ENCODE measurements at places on chromosomes 5 and 9.

- no peak for DNase-seq
Observed at GRCh38 chr9:89052470-89053097, 61.3 kb downstream of the S1PR3 start.

- no peak for DNase-seq
Observed at GRCh38 chr9:127814619-127815511, 12.2 kb downstream of the FPGS start.

GRCh38 chr5:129112295-129112694 is 17.7 kb downstream of the ISOC1 start:
- DNase-seq = no peak

DNA sequence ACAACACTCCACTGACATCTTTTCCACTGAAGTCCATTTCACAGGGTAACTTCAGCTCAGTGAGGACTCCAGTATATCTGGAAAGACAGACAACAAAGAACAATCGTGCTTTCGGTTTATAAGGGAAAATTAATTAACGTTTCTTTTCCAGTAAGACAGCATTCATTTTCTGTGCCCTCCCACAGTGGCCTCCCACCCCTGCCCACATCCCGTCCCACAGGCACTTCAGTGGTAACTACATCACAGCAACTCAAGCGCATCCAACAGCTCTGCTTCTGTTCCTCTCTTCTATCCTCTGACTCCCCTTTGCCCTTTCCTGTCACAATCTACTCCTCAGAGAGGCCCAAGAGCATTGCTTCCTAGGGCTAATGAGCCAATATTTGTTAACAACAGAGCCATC is 40.3 kb downstream of the GLDC start:
- DNase-seq = no peak

DNA sequence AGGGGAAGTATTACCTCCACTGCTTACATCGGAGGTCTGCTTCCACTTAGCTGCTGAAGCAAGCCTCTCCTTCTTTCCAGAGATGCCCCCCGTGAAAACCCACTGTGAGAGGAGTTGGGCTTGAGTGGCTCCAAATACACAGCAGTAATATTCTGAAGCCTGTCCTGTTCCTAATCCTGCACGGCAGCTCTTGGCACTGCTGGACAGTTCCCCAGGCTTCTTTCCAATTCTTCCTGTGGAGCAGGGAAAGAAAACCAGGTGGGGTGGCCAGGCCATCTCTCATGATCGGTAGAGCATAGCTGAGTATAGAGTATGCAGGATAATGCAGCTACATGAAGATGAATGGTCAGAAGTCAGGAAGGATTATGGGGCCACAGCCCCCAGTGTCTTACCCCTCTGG is 335.3 kb downstream of the MARCHF11 start:
- DNase-seq = no peak

- DNase-seq = no peak
Observed at GRCh38 chr5:150670948-150671310, 9.9 kb downstream of the MYOZ3 start.

DNA sequence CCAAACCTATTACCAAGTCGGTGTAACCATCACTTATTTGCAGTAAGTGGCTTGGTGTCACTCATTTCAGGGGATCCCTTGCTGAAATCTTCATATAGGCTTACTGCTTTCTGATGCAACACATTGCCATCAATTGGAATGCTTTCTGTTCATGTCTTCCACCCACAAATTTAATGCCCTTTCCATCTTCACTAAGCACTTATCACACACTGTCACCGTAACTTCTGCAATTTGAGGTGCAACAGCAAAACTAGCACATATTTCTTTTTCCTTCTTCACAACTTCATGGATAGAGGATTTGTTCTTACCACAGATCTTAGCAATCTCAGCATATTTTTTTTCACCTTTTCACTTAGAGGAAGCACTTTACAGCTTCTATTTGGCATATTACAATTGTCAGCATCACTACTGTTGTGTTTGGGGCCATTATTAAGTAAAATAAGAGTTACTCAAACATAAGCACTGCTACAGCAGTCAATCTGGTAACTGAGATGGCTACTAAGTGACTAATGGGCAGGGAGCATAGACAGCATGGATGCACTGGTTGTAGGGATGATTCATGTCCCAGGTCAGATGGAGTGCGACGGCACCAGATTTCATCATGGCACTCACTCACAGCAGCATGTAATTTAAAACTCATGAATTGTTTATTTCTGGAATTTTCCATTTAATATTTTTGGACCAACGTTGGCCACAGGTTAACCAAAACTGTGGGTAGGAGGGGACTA is 70.1 kb downstream of the PIP5K1B start:
- no peak for DNase-seq

DNA sequence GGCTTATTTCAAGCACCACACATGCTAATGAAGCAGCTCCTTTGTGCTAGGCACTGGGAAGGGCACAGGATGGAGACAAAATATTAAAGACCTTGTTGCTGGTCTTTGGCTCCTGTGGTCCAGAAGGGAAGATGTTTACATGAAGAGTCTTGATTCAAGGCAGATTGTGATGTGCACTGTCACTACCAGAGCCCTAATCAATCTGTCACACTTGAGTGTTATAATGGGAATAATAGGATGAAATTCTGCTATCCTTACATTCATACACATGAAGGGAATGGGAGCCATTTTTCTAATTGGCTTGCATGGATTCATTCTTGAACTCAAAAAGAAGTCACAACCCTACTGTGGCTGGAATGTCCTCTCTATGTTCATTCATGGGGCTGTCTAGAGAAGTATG is 203.0 kb downstream of the SEC61B start:
- no peak for DNase-seq

GRCh38 chr5:132505641-132506040 is 15.1 kb upstream of the IRF1 start:
- no peak for DNase-seq

DNA sequence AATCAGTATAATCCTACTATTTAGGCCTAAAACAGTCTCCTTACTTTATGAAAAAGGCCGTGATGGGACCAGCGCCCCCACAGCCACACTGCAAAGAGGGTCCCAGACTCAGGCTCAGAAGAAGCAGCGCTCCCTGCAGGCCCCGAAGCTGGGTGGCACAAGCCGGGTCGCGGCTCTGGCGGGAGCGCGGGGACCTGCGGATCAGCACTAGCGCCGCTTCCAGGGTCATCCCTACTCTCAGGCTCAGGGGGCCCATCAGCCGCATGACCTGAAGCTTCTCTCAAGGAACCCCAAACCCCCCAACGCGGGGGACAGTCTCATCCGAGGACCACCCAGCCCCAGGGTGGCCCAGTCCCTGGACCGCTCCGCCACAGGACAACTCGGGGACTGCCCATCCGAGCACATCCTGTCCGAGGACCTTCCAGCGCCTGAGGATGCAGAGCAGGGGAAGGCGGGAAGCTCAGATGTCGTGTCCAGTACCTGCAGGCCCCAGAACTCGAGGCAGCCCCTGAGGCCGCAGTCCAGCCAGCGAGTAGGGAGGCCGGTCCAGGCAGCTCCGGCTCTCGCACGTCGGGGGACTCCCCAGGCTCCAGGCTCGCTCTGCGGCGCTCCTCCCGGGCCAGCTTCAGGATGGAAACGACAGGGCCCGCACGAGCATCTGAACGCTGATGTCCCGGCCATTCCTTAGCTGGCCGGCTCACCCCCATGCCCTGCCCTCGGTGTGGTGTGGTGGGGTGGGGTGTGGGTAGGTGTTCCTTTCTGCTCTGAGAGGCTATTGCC is 32.4 kb upstream of the CDK20 start:
- DNase-seq = no peak

All from amygdala (tissue), 56 donors.